ENCODE measurements at places on chromosomes 4 and X.

DNA sequence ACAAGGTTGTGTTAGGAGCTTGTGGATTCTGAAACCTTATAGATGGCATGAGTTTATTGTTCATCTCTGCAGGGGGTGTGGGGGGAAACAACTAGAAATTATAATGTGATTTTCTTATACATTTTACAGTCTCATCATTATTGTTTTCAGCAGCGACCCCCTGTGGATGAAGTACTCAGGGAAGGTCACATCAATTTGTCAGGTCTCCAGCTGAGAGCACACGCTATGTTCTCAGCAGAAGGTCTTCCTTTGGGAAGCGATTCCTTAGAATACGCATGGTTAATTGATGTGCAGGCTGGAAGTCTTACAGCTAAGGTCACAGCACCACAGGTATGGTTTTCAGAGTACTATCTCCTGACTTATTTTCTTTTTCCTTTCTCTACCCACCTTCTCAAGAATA is 72.2 kb downstream of the BLTP1 start:
- DNase-seq, result no peak

GRCh38 chr4:48742412-48742811 is 37.7 kb downstream of the FRYL start:
- DNase-seq, result no peak

GRCh38 chr4:104447294-104447693 is 47.4 kb downstream of the CXXC4 start:
- no peak for DNase-seq

GRCh38 chr4:107665001-107665400 is 55.0 kb downstream of the PAPSS1 start:
- no peak for DNase-seq

DNA sequence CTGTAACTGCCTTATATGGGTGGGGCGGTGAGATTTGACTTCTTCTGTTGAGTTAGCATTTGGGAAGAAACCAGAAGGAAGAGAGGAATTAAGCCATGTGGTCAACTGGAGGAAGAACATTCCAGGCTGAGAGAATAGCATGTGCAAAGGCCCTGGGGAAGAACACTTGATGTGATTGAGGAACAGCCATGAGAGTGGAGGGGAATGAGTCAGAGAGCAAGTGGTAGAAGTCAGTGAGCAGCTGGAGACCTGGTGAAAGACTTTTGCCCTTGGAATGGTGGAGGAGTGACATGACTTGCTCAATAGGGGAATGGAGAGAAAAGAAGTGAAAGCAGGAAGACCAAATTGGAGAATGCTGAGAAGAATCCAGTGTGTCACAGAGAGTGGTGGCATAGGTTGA is 327.8 kb upstream of the HAND2 start:
- no peak for DNase-seq

DNA sequence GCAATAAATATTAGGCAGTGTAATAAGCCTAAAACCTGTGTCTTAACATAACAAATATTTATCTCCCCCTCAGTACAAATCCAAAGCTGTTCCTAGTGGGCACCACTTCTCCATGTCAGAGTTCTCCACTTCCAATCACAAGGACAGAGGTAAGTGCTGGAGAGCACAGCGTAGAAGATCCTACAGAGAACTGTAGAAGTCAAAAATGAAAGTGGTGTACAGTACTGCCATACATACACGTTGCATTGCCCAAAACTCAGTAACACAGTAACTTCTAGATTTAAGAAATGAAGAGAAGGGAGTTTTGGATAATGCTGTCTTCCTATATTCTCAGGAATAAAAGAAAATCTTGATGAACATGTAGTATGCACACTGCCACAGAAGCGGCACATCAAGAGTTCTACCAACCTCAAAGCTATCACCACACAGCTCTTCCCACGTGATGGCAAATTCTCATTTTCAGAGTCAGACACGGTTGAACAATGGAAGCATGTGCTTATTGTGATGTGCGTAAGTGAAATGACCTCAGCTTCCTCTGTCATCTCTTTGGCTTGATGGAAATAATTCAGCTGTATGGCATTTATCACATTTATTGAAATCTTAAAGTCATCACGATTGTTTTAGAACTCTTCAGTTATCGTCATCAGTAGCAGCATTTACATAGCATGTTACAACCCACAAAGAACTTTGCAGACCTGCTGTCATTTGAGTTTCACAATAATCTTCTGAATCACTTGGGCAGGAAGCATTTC is 27.1 kb upstream of the SPANXN4 start:
- DNase-seq, result no peak

DNA sequence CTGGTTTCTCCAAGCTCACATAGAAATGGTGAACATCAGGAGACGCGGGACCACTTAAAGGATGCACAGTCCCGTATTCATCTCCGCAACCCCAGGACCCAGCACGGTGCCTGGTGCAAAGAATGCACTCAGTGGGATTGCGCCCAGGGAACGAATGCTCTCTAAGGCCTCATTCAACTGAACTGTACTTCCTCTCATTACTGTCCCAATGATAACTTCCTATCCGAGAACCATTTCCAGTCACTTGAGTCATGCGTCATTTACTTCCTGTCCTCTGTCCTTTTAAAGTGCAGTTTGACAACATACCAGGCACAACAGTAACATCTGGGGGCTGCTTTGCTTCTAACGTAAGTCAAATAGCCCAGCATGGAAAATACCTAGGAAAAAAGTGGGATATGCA is 75.7 kb downstream of the RBM47 start:
- DNase-seq, result peak; percentile 40

GRCh38 chr4:22356987-22357596 is 158.8 kb downstream of the ADGRA3 start:
- no peak for DNase-seq

DNA sequence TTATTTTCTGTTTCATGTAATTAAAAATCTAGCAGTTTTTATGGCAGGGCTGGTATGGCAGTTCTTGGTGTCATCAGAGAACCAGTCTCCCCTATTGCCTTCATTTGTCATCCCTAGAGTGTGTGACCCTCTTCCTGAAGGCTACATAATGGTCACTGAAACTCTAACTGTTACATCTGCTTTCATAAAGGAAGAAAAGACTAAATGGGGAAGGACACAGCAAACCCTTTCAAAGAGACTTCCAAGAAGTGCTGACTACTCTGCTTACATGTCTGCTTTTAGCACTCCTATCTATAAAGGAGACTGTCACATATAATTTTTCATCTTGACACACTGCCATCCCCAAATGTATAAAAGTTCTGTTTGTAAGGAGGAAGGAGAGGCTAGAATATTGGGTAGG is 105.9 kb upstream of the DIAPH2 start:
- DNase-seq, result no peak

GRCh38 chrX:150192816-150193215 is 170.3 kb upstream of the MAMLD1 start:
- no peak for DNase-seq

DNA sequence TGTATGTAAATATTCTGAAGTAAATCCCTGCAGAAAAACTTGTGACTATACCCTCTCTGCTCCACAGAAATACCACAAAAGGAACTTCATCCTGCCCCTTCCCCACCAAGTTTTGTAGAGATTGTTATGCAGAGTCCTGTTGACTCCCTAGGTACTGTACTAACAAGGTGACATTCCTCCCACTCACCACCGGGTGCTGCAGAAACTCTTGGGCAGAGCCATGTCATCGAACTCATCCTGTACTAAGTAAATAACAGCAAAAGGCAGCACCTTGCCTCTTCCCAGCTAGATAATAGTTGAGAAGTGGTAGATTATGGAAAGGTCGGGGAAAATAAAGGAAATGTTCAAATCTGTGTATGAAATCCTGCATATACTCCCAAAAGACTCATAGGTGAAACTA is 233.3 kb downstream of the STPG2 start:
- no peak for DNase-seq

- DNase-seq, result no peak
Measured at GRCh38 chr4:38166082-38166481, 205.9 kb downstream of the PTTG2 start.

Data from body of pancreas (tissue), 4 donors.